ENCODE measurements at places on chromosomes 1 and 21.

GRCh38 chr1:111754984-111755330 lies 744 bp upstream of the DDX20 start:
- DNase-seq: no peak

DNA sequence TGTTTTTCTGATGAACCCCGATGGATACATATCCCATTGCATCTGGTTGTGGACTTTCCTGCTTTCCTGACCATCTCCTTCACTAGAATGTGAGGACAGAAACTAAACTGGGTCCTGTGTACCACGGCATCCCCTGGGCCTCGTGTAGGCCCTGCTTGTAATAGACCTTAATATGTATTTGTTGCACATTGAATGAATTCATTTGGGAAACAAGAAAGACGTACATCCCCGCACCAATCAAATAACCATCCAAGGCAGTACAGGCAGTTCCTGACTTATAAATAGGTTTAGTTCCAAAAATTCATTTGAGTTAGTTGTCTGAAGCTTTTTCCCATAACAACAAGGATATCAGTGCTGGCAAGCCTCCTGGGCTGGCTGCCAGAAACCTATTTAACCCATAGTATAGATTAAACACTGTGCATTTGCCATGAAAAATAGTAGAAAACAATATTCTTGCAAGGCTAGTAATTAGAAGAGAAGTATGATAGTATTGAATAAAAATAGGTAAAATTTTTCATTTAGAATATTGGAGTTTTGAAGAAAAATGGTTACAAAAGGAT lies 81.8 kb upstream of the CD34 start:
- no peak for DNase-seq

GRCh38 chr1:159800177-159800930 lies 1.8 kb upstream of the FCRL6 start:
- DNase-seq: no peak

GRCh38 chr1:199247891-199248290 lies 609.1 kb downstream of the PTPRC start:
- DNase-seq: no peak

DNA sequence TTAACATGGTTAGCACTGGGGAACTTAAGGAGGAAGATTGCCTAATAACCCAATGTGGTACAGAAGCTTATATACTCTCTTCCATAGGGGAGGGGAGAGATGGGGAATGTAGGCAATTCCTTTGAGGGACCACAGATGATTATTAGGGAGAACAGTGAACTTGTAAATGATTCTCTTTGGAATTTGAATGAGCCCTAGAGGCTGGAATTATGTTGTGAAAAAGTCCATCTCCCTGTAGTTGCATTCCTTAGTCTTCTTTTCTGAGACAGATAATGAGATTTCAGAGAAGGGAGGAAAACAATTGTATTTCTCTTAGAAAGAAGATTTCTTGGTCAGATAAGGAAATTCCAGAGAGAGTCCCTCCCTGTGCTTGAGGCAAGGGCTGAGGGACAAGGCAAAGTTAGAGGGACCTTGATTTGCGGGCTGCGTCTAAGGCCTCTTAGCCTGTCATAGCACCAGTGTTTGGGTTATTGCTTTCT lies 89.0 kb upstream of the HMCN1 start:
- no peak for DNase-seq

- no peak for DNase-seq
Observed at GRCh38 chr1:25875856-25876692, 566 bp upstream of the PAQR7 start.

- no peak for DNase-seq
Observed at GRCh38 chr1:47184090-47184821, 5.6 kb downstream of the PDZK1IP1 start.

- DNase-seq: no peak
Observed at GRCh38 chr1:70353601-70354331, 756 bp downstream of the ANKRD13C start.

DNA sequence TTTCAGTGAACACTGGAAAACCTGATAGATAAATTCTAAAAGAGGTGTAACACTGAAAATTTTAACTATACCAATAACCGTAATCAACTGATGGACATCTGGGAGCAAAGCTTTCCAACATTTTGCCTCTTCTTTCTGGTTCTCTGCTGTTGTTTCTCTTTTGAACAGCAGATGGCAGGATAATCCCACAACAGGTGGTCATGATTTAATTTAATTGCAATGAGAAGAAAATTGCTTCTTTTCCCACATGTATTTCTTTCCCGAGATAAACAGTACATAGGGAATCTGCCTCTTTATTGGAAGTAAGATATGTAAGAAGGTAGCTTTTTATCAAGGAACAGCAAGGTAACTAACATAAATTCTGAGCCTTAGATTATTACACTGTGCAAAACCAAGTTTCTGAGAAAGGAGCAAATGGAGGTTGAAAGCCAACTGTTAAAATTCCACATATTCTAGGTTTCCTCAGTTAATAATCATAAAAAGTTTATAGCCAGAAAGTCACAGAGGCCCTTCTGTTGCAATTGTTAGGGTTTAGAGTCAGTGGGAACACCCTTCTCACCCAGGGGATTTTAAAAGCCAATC lies 72.9 kb downstream of the RPS6KA1 start:
- no peak for DNase-seq

All from stromal cell of bone marrow (primary cell).